ENCODE measurements at places on chromosomes 7 and 10. TPM values are rescaled to one million over a fixed set of nuclear protein-coding genes. Genes with fewer than 3 reads are reported as not detected.

SLC18A3 gene
- not detected for total RNA-seq

COBL gene
- not detected for total RNA-seq

SYT15 gene
- total RNA-seq: 0.41 TPM

DNA sequence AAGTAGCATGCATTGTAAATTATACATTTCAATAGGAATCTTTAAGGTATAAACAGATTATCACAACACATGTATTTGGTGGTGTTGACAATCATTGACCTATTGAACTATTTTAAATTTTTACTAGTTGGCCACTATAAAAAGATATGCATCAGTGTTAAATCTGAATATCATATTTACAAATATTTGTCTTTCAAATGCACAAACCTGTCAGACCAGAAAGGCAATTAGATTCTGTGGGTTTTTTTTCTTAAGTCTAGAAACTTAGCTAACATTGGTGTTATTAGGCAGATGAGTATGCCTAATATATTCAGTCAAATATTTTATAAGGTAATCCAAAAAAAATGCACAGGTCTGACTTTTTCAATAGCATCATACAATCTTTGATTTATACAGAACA is 241.4 kb upstream of the DGKB start:
- DNase-seq: no peak

- DNase-seq: peak; percentile 87
These were observed 119.5 kb downstream of the CPED1 start for GRCh38 chr7:121107923-121108498.

DNA sequence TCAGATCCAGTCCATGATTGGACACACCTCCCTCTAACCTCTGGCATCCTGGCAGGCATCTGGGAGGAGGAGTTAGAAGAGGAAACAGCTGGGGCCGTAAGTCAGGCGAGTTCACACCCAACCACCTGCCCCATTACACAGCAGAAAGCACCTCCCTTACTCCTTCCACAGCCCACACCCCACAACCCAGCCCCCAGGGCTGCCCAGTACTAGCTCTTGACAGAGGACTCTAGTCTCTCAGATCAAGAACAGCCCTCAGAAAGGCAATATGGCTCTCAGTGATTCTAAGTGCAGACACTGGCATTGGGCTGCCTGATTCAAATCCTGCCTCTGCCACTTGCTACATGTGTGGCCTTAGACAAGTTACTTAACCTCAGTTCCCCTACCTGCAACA is 34.1 kb downstream of the KCNMA1 start:
- no peak for DNase-seq

DNA sequence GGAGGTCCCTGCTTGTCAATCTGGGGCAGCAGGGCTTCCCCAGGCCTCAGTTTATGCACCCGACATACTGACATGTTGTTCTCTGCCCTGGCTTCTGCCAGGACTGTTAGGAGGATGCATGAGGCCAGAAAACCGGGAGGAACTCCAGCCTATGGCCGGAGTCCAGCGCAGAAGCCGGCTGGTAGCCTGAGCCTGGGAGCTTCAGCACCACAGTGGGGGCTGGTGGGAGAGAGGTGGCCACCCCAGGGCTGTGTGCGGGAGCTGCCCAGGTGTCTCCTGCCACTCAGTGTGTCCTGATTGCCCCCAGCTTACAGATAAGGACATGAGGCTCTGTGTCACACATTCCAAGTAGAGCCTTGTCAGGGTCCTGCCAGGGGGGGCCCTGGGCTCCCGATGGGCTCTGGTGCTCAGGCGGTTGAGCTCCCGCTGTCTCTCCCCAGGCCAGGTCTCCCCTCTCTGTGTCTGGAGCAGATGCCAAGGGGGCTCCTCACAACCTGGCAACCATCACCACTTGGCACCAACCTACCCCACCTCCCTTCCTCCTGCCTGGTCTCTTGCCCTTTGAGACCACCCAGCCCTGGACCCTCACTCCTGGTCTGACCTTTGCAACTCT is 32.3 kb downstream of the PPIF start:
- peak; percentile 52 for DNase-seq

DNA sequence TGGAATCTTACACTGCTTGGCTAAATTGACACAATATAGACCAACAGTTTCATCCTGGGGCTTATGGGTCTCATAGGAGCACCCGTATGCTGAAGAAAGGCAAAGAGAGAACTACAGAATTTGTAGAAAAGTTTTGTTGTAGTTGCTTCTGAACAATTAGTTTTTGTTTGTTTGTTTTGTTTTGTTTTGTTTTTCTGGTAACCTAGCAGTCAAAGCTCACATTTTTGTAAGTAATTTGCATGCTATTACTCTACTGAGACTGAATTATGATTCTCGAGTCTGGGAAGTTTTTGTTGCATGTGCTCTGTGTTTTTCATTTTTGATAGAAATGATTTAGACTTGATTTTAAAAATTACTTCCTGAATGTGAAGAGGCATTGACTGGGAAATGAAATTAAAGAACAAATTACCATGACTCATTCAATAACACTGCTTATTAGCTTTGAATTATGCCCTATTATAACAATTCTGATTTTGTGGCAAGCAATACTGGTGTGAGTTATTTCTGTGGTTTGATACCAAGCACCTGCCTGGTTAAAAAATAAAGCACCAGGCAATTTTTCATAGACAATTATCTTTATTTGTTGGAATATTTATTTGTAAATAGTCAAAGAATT is 438 bp downstream of the LSMEM1 start:
- no peak for DNase-seq

DNA sequence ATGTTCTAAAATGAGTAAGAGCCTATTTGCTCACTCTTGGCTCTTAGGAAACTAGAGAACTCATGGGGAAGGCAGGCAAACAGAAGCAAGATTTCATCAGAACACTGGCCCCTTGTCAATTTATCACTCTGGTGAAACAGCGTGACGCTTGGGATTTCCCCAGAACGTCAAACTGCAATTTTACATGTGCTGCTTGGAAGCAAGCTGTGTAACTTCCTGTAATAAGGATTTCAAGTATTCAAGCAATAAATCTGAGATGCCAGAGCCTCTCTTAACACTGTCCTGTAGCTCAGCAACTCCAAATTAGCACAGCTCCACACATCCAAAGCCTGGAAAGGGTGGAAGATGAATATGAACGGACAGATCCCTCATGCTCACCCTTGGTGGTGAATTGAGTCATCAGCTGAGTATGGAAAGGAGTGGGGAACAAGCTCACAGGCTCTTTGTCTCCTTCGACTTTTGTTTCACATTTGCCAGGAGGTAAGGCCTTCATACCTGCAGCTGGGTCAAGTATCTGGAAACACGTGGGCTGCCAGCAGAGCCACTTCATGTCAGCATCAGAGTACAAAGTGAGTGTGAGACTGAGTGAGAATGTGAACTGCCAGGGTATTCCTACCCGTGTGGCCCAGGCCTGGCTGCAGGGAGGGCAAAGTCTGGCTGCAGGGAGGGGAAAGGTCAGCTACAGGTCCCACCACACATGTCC is 140.4 kb upstream of the NAMPT start:
- peak; percentile 100 for DNase-seq

DNA sequence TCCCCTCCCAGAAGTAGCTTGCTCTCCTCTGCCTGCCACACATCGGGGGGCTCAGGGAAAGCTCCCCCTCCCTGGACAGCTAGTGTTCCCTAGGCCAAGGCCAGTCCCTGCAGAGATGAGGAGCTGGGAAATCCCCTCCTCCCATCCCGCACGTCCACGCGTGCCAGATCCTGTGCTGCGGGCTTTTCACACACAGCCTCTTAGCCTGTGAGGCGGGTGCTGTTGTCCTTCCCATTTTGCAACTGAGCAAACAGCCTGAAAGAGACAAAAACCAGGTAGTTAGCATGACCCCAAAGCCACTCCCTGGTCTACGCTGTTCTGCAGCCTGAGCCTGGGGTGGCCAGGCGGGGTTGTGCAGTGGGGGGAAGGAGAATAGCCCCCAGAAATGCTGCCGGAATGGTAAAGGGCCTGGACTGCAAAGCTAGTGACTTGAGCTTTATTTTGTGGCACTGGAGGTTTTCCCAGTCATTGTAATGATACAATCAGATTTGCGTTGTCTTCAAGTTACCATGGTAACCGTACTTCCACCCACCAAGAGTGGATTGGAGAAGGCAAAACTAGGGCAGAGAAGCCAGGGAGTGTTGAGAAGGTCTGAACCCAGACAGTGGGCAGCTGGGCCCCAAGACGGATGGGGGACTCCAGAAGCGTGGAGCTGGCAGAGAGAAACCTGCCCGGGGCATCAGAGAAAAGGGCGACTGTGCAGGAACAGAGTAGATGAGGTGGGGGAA is 98.6 kb upstream of the KCTD7 start:
- no peak for DNase-seq

- DNase-seq: no peak
These were observed 251.2 kb upstream of the GRB10 start for GRCh38 chr7:51033727-51034520.

GRCh38 chr10:34008656-34009055 is 674.2 kb upstream of the NRP1 start:
- no peak for DNase-seq

- DNase-seq: no peak
These were observed 35.9 kb downstream of the ITGB1 start for GRCh38 chr10:32922170-32922569.

DNA sequence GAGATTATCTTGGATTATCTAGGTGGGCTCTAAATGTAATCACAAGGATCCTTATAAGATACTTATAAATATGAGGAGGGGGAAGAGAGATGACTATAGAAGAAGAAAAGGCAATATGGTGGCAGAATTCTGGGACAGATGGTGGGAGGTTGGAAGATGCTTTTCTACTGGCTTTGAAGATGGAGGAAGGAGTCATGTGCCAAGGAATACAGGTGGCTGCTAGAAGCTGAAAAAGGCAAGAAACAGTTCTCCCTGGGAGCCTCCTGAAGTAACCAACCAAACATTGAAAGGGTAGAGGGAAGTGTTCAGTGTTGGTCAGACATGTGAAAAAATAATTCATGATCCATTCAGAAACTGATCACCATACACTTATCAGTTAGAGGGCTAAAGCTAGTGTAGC is 213.3 kb downstream of the WDR11 start:
- DNase-seq: no peak

DNA sequence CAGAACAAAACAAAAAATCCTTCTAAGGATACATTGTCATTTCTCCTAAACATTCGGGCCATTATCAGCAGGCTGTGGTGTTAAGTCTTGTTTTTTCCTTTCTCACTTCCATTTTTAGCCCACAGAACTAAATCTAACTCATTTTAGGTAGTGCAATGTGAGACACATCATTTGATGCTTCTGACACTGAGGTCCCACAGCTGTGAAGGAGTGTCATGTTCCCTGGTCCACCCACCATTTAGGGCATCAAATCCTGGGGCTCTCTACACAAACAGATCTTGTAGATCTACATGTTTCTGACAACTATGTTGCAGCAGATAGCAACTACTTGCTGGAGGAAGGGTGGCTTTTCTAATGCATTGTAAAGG is 232.5 kb upstream of the IGFBP3 start:
- no peak for DNase-seq

DNA sequence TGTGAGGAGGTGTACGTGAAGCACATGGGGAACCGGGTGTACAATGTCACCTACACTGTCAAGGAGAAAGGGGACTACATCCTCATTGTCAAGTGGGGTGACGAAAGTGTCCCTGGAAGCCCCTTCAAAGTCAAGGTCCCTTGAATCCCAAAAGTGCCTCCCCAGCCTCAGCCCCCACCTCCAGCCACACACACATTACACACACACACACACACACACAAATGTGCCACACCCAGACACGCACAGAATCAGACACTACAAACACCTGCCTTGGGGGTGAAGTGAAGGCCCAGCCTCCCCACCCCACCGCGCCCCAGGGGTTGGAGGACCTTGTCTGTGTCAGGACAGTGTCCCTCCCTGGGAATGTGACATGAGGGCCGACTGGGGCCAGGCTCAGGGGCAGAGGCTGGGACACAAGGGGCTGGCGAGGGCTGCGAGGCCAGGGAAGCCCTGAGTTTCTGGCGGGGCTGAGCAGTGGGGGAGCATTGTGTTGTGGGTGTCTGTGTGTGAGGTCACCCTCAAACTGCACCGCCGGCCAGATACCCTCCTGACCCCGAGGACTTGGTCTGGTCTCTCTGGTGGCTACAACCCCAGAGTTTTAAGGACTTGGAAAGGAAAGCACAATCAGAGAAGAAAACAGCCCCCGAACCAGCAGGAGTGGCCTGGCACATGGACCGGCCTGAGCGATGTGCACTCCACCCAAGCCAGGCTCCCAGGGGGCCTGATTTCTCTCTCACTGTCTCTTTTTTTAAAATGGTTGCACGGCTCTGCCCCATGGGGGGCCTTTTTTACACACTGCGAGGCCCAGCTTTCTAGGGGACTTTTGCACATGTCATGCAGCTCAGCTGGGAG is 4.0 kb upstream of the ATP6V1F start:
- peak; percentile 33 for DNase-seq

GRCh38 chr10:18703521-18703920 is 44.3 kb downstream of the ARL5B start:
- DNase-seq: no peak

DNA sequence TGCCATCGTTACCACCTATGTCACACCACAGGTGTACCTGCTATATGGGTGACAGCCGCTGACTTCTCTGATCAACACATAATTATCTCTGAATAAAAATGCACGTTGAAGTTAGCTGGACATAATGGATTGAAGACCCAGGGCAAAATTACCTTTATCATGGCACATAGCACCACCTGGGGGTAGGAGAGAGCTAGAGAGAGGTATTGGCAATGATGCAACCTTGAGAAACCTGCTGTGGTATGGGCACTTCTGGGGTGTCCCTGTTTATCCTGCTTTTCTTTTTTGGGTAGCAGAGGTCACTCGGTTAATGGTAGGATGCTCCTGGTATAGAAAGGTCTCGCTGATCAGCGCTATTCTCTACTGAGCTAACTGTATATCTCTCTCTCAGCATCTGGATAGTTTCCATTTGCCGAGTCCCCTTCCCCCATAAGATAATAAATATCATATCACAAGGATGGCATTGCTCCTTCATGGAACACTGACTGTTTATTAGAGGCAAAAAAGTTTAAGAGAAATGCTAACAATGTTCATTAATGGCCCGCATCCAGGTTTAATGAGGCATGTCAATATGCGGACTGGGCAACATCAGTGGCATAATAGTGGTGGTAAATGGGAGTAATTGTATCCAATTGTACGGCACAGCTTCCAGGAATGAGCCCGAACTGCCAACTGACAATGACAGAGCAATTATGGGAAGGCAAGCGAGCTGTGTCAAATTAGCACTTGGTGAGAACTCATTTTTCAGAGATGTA is 323.1 kb downstream of the TFEC start:
- DNase-seq: peak; percentile 25

DNA sequence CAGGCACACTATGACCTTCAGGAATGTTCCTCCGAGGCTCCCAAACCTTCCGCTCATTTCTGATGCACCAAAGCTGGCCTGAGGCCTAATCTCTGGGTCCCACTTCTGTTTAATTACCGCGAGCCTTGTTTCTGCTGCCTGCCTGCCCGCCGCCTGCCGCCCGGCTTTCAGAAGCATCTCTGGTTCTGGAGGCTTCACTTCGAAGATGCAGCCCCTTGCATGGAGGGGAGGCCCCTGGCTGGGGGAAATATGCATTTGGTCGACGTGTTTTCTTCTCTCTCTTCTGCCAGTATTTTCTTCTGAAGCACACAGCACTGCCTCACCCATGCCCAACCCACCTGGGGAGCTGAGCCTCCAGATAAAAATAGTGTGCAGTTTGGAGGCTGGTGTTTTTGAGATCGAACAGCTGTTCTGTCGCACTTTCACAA is 166.9 kb downstream of the PAXIP1 start:
- DNase-seq: no peak

Data from fibroblast of the aortic adventitia (primary cell).